T-helper 17 cell (primary cell): ENCODE measurements at places on chromosomes 13 and 19. TPM values are rescaled to one million over a fixed set of nuclear protein-coding genes. Genes with fewer than 3 reads are reported as not detected.

Gene KLK4
- total RNA-seq, result not detected

Gene IGFLR1
- total RNA-seq, result 48.1 TPM

Gene ZNF584
- 3.0 TPM for total RNA-seq

Gene IGFL1
- not detected for total RNA-seq

Gene LRRC63
- 0.60 TPM for total RNA-seq

- H3K36me3 ChIP-seq, result peaks cover 3% of the 10 kb centered on the region
- DNase-seq, result no peak
- peak overlapping the region; percentile 79 for H3K27ac ChIP-seq
- no peak overlapping the region for H3K4me3 ChIP-seq
- H3K27me3 ChIP-seq, result no peaks in the 10 kb centered on the region
Observed at GRCh38 chr19:55687281-55688201, 12.5 kb downstream of the EPN1 start.

GRCh38 chr19:43984687-43985000, 656 bp downstream of the ZNF155 start:
- peaks cover 2% of the 10 kb centered on the region for H3K4me1 ChIP-seq
- peak overlapping the region; percentile 94 for H3K4me3 ChIP-seq
- H3K27ac ChIP-seq, result peak overlapping the region; percentile 65
- no peaks in the 10 kb centered on the region for H3K27me3 ChIP-seq
- no peak for DNase-seq

GRCh38 chr19:3111586-3112247, 17.6 kb downstream of the GNA11 start:
- DNase-seq, result no peak
- H3K4me1 ChIP-seq, result peaks cover 7% of the 10 kb centered on the region
- no peak overlapping the region for H3K4me3 ChIP-seq
- no peak overlapping the region for H3K27ac ChIP-seq
- no peaks in the 10 kb centered on the region for H3K36me3 ChIP-seq

DNA sequence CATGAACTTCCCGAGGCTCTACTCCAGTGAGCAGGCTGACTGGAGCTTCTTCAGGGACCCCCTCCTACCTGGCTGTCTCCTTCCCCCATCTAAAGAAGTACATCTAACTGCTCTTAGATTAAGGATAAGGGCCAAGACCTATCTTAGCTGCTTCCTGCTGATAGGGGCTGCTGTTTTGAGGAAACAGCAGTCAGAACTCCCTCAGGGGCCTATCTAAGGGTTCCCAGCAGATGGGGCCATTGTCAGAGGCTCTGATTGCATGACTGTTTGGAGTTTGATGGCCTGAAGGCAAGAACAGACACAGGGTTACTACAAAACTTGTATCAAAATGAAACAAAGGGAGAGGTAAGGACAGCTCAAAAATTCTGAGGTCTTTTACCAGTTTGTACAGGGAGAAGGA, 2636.9 kb upstream of the PCDH20 start:
- no peak overlapping the region for H3K27ac ChIP-seq
- no peaks in the 10 kb centered on the region for H3K4me1 ChIP-seq
- no peak for DNase-seq
- H3K36me3 ChIP-seq, result no peaks in the 10 kb centered on the region

- peak; percentile 38 for DNase-seq
- H3K4me1 ChIP-seq, result peaks cover 67% of the 10 kb centered on the region
- no peaks in the 10 kb centered on the region for H3K27me3 ChIP-seq
- H3K27ac ChIP-seq, result peak overlapping the region; percentile 98
- peaks cover 7% of the 10 kb centered on the region for H3K36me3 ChIP-seq
- H3K4me3 ChIP-seq, result peak overlapping the region; percentile 91
Observed at GRCh38 chr13:51822106-51822815, 18.3 kb upstream of the DHRS12 start.

DNA sequence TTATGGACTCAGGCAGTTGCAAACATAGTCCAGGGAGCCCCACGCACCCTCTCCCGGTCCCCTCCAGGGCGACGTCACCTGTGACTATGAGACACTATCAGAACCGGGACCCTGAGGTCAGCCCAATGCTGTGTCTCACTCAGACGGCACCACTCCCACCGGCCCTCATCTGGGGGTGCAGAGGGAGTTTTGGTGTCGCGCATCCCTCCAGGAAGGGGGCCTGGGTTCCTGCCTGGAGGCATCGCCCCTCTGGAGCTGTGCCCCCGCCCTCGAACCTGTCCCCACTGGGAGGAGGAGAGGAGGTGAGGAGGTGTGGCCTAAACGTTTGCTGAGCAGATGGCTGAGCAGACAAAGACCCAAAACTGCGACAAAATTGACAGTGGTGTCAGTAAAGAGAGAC, 51.2 kb downstream of the GADD45B start:
- H3K27ac ChIP-seq, result no peak overlapping the region
- no peaks in the 10 kb centered on the region for H3K4me1 ChIP-seq
- no peak for DNase-seq
- no peaks in the 10 kb centered on the region for H3K27me3 ChIP-seq
- no peak overlapping the region for H3K4me3 ChIP-seq

GRCh38 chr19:11091703-11092153, 2.5 kb downstream of the LDLR start:
- peak overlapping the region; percentile 91 for H3K4me3 ChIP-seq
- peak overlapping the region; percentile 98 for H3K27ac ChIP-seq
- H3K4me1 ChIP-seq, result peaks cover 37% of the 10 kb centered on the region
- DNase-seq, result peak; percentile 46
- no peaks in the 10 kb centered on the region for H3K27me3 ChIP-seq
- H3K36me3 ChIP-seq, result no peaks in the 10 kb centered on the region

DNA sequence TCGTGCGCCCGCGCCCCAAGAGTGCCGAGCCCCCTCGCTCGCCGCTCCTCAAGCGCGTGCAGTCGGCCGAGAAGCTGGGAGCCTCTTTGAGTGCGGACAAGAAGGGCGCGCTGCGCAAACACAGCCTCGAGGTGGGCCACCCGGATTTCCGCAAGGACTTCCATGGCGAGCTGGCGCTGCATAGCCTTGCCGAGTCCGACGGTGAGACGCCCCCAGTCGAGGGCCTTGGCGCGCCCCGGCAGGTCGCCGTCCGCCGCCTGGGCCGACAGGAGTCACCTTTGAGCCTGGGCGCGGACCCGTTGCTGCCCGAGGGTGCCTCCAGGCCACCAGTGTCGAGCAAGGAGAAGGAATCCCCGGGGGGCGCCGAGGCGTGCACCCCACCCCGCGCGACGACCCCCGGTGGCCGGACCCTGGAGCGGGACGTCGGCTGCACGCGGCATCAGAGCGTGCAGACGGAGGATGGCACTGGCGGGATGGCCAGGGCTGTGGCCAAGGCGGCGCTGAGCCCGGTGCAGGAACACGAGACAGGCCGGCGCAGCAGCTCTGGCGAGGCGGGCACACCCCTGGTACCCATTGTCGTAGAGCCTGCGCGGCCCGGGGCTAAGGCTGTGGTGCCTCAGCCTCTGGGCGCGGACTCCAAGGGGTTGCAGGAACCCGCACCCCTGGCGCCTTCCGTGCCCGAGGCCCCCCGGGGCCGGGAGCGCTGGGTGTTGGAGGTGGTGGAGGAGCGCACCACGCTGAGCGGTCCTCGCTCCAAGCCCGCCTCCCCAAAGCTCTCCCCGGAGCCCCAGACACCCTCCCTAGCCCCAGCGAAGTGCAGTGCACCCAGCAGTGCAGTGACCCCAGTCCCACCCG, 7.1 kb downstream of the DNASE2 start:
- peaks cover 2% of the 10 kb centered on the region for H3K4me1 ChIP-seq
- H3K27ac ChIP-seq, result no peak overlapping the region
- H3K4me3 ChIP-seq, result no peak overlapping the region
